ENCODE measurements at places on chromosomes 2 and 18.

GRCh38 chr2:238510911-238511613, 84.3 kb downstream of the ASB1 start:
- DNase-seq, result no peak

GRCh38 chr2:38735999-38736320, 15.2 kb downstream of the SRSF7 start:
- no peak for DNase-seq

DNA sequence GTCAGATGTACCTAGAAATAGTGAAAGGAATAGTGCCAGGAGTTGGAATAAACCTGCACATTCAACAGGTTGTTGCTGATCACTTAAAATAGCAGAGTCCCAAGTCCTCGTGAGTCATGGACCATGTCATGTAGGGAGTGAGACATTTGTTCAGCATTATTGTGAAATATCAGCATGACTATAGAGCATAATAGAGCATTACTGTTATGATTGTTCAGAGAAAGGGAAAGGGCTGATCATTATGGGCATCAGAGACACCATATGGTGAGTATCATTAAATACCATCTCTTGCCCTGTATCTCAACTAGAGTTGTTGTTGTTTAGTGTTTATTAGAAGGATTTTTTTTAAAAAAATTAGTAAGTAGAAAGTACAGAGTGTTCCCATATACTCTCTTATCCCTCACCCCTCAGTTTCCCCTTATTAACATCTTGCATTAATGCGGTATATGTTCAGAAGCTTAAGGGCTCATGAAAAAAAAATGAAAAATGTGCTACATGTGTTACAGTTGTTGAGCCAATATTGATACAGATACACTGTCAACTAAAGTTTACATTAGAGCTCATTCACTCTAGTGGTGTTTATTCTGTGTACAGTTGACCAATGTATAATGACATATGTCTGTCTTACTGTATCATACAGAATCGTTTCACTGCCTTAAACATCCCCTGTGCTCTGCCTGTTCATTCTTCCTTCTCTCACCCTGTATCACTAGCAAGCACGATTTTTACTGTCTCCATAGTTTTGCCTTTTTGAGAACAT, 5.7 kb downstream of the ELAC1 start:
- no peak for DNase-seq

GRCh38 chr2:222864296-222864695, 3.5 kb downstream of the ACSL3 start:
- DNase-seq, result no peak

DNA sequence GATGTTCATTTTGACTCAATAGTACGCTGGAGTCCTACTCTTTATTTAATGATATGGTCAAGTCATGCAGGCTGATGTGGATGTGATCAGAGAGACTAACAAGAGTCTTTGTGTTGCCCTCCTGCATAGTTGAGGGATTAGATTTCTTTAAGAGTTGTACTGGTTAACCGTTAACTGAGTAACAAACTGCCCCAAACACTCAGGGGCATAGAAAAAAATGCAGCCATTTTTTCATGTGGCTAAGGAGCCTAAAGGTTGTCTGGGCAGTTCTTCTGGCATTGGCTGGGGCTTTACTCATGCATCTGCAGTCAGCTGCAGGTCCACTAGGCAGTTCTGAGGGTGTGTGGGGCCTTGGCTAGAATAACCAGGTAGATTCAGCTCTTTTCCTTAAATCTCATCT, 32.5 kb downstream of the DOCK10 start:
- DNase-seq, result no peak

- no peak for DNase-seq
Measured at GRCh38 chr2:61707984-61708852, 145.6 kb downstream of the FAM161A start.

Measured in hematopoietic multipotent progenitor cell treated with erythropoietin and hydrocortisone succinate and interleukin-3 and kit ligand, for 4 days (in vitro differentiated cells).